ENCODE measurements at places on chromosomes 7 and 10.

GRCh38 chr10:71277914-71278665 lies 41.0 kb upstream of the SLC29A3 start:
- no peak for DNase-seq

GRCh38 chr7:122369756-122370155 lies 65.2 kb upstream of the FEZF1 start:
- no peak for DNase-seq

- DNase-seq = no peak
Measured at GRCh38 chr7:95687759-95688343, 84.5 kb upstream of the DYNC1I1 start.

GRCh38 chr7:135121868-135122267 lies 26.0 kb upstream of the TMEM140 start:
- DNase-seq = no peak

DNA sequence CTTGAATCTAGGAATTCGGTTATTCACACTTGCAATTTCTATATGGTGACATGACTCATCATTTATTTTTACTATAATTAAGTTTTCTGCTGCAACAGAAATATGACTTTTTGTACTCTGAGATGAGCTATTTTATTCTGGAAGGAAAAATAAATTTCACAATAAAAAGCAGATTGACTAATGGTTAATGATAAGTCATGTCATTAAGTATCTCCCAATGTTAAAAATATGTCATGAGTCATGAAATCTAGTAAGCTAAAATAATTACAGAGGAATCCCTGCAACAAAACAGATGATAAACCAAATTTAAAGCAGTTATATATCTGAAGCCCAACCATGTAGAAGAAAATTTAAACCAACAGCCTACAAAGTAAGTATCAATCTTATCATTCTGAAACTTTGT lies 149.2 kb downstream of the CACNA2D1 start:
- DNase-seq = no peak

GRCh38 chr7:77903597-77903996 lies 105.0 kb downstream of the PHTF2 start:
- DNase-seq = no peak

DNA sequence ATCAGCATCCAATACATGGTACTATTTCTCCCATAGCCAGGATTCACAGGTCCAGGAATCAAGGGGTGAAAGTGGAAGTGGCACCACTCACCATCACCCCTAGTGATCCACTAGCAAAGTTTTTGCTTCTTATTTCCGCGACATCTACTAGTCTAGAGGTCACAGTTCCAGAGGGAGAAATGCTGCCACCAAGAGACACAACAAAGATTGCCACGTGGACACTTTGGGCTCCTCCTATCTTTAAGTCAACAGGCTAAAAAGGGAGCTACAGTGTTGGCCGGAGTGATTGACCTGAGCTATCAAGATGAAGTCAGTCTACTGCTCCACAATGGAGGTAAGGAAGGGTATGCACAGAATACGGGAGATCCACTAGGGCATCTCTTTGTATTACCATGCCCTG lies 178.2 kb downstream of the AKR1D1 start:
- no peak for DNase-seq

All from activated naive CD8-positive, alpha-beta T cell treated with anti-CD3 and anti-CD28 coated beads, Interleukin-2, amount 50 U/mL, for 24 hours (primary cell).